Stimulated activated effector memory CD8-positive, alpha-beta T cell treated with anti-CD3 and anti-CD28 coated beads, Interleukin-12 subunit alpha, Interleukin-12 subunit beta, amount 100 ng/mL, for 72 hours (primary cell): ENCODE measurements at places on chromosomes 1 and 21.

- no peak for DNase-seq
These were observed 64.8 kb downstream of the DISP3 start for GRCh38 chr1:11543796-11544195.

DNA sequence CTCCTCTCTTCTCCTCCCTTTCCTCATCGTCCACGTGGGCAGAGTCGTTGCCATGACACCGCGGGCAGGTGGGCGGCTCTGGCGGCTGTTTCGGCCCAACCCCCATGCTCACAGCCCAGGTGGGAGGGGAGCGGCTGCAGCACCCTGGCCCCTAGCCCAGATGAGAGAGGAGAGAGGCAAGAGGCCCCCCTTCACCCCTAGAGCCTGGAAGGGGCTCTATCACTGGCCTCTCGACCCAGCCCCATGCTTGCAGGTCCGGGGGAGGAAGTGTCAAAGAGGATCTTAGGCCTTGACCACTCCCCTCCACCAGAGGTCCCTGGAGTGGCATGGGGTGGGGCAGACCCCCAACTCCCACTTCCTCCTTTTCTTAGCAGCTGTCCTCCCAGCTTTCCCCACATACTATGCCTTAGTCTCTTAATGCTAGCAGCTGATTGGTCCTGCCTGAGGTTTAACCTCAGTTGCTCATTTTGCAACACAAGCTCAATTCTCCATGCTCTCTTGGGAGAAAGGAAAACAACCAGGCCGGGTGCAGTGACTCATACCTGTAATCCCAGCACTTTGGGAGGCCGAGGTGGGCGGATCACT, 10.4 kb downstream of the DLGAP3 start:
- DNase-seq = no peak

- DNase-seq = no peak
These were observed 56.4 kb downstream of the ETS2 start for GRCh38 chr21:38861989-38862683.

DNA sequence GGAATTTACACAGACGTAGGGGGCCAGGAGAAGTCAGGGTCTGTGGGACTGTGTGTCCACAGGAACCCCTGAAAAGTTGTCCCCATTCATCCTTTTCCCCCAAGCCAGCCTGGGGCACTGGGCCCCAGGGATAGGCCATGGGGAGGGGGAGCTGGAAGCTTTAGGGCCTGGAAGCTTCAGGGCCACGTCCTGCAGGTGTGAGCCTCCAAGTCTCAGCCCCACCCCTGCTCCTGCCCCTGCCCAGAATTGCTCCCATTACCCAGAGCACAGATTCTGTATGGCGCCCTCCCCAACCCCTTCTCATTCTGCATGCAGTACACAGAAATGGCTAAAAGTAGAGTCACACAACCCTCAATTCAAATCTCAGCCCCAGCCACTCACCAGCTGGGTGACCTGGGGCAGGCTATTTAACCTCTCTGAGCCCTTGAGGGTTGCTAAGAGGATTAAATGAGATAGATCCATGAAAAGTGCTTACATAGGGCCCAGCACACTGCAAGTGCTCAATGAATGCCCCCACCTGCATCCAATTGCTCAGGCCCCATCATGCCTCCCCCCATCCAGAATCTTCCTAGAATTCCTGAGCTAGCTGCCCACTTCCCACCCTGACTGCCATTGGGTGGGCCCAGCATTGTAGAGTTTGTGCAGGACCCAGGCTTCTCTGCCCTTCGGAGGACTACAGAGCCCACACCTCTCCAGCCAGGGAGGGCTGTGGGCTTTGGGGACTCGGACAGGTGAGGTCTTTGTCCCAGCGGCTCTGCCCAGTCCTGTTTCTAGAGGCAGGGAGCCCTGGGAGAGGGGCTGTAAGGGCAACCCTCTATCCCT, 6.5 kb downstream of the RAP1GAP start:
- DNase-seq = no peak

GRCh38 chr1:171756856-171757255, 15.0 kb upstream of the VAMP4 start:
- DNase-seq = no peak

- DNase-seq = no peak
These were observed 343.3 kb downstream of the SETD4 start for GRCh38 chr21:35716876-35717565.

DNA sequence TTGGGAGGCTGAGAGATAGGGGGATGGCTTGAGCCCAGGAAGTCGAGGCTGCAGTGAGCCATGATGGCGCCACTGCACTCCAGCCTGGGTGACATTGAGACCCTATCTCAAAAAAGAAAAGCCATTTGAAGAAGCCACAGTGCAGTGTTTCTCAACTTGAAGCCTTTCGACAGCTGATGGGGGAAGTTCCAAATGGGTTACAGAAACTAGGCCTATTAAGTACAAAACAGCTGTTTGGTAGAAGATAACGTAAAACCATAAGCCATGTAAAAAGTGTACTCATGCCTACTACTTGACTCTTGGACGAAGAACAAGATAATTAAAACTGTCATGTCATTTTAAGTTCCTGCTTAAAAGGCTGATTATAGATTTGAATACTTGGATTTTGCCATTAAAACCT, 16.6 kb downstream of the COPA start:
- no peak for DNase-seq

DNA sequence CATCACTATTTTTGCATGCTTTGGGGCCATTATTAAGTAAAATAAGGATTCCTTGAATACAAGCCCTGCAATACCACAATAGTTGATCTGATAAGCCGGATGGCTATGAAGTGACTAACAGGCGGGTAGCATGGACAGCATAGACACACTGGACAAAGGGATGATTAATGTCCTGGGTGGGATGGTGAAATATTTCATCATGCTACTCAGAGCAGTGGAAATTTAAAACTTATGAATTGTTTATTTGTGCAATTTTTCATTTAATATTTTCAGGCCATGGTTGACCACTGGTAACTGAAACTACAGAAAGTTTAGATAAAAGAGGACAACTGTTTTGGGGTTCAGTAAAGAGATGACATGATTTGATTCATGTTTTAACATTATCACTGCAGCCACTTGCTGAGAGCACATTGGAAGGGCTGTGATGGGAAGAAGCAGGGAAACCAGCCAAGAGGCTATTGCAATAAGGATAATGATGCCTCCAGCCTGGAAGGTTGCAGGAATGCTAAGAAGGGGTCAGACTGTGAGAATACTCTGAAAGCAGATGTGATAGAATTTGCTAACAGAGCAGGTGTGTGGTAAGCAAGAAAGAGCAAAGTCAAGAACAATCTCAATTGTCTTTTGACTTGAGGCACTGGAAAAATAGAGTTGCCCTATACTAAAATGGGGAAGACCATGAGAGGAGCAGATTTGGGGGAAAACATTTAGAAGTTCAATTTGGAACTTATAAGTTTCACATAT, 62.5 kb upstream of the TNFSF4 start:
- DNase-seq = no peak

DNA sequence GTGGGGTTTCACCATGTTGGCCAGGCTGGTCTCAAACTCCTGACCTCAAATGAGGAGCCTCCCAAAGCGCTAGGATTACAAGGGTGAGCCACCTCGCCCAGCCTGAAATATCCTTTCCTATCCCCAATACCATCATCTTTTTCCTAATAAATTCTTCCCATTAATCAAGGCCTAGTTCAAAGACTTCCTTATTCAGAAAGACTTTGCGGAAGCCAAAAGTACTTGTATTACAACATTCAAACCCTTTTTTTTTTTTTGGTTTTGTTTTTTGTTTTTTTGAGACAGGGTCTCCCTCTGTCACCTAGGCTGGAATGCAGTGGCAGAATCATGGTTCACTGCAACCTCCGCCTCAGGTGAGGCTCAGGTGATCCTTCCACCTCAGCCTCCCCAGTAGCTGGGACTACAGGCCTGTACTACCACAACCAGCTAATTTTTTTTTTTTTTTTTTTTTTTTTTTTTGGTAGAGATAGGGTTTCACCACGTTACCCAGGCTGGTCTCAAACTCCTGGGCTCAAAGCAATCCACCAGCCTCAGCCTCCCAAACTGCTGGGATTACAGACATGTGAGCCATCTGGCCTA, 7.6 kb downstream of the SLC19A2 start:
- no peak for DNase-seq

GRCh38 chr1:219585837-219586455, 27.0 kb downstream of the ZC3H11B start:
- no peak for DNase-seq

GRCh38 chr1:26706315-26706714, 10.5 kb downstream of the ARID1A start:
- no peak for DNase-seq

DNA sequence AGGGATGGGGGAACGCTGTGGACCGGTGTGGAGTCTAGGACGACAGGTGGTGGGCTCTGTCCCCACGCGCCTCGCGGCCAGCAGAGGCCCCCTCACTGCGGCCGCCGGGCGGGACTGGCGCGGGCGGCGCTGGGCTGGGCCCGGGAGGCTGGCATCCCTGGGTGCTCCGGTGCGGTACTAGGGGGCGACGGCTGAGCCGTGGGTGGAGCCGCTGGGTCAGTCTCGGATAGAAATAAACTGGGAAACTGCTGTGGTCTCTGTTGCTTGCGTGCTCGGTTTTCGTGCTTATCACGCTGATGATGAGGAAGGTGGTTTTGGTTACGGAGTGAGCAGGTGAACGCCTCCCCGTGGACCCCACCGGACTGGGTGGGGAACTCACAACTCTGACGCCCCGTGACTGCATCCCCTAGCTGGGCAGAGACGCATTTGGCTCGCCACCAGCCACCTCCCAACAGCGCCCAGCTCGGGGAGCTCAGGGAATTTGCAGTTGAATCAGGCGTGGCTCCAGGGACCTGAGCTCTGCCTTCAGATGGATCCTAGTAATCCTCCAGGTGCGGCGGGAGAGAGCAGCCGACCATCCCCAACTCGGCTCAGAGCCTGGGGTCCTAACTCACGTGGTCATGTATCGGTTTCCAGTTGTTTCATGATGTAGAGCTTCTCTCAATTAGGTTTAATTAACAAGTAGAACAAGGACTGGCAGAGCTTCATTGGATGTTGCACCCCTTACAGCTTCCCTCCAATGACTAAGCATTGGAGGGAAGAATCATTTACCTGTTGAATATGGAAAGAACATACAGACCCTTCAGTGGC, 32.1 kb downstream of the HSD17B7 start:
- DNase-seq = peak; percentile 51

GRCh38 chr1:228161362-228161761, 4.2 kb upstream of the IBA57 start:
- DNase-seq = no peak

DNA sequence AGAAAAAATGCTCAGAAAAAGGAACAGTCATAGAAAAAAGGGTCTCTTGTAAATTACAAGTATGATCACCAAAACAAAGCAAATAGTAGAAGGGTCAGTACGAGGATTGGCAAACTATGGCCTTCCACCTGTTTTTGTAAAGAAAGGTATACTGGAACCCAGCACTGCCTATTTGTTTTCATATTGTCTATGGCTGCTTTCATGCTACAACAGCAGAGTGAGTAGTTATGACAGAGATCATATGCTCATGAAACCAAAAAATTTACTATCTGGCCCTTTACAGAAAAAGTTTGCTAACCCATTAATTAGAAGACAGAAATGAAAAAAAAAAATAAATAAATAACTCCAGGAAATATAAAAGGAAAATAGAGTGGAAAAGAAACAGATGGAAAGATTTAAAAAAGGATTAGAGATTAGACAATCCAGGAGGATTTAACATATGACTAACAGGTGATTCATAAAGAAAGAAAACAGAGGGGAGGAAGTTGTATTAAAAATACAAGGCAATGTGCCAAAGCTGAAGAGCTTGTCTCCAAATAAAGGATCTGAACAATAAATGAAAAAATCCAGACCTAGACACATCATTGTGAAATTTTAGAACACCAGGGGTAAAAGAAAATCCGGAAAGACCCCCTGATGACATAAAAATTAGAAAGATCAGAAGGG, 108.5 kb upstream of the SERTAD4 start:
- DNase-seq = no peak

- no peak for DNase-seq
These were observed 16.1 kb upstream of the KCNA3 start for GRCh38 chr1:110690709-110691365.

DNA sequence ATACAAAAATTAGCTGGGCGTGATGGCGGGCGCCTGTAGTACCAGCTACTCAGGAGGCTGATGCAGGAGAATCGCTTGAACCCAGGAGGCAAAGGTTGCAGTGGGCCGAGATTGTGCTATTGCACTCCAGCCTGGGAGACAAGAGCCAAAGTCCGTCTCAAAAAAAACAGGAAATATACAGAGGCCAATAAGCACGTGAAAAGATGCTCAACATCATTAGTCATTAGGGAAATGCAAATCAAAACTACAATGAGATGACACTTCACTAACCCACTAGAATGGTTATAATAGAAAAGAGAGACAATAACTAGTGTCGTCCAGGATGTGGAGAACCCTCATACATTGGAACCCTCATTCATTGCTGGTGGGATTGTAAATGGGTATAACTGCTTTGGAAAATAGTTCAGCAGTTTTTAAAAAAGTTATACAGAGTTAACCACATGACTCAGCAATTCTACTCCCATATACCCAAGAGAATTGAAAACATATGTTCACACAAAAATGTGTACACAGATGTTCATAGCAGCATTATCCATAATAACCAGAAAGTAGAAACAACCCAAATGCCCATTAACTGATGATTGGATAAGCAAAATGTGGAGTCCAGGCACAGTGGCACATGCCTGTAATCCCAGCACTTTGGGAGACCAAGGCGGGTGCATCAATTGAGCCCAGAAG, 6.4 kb upstream of the E2F2 start:
- no peak for DNase-seq

DNA sequence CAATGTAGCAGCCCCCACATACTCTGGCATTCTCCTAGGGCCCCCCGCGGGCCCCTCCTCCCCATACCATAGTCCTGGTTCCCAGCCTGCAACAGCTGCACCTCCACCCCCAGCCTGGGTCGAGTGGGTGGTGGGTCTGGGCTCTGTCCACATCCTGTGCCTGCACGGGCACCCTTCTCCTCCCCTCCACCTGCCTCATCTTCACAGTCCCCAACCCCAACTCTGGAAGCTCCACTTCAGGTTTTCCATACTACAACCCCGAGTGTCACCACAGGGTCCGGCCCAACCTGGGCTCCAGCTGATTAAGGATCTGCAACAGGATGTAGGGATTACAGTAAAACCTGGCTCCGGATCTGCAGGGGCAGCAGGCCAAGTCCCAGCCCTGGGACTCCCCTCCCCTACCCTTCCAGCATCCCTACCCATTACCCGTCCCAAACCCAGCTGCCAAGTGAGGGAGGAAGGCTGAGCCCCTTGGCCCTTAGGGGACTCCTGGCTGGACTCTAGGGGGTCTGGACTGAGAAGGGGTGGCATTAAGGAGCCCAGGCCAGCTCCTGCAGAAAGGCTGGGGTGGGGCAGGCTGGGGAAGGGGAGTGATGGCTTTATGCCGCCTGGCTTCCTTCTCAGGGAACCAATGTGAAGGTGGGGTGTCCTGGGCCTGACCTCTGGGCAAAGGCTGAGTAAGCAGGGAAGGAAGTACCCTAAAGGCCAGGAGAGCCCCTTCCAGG, 116.8 kb downstream of the CASZ1 start:
- no peak for DNase-seq

DNA sequence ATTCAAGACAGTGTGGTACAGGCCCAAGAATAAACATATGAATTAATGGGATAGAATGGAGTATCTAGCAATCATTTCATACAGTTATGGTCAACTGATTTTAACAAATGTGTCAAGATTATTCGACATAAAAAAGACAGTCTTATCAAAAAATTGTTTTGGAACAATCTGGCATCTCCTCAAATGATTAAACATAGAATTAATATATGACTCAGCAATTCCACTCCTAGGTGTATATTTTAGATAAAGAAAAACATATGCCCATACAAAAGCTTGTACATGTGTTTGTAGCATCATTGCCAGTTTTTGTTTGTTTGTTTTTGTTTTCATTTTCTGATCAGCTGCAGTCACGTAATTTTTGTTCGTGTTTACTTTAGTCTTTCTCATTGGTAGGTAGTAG, 1188.3 kb downstream of the BRINP3 start:
- no peak for DNase-seq
